ENCODE measurements at places on chromosomes 2 and 18.
A peak's percentile ranks its signal among the peaks of the same experiment; 100 is the strongest.

GRCh38 chr2:37318401-37318800, 6.2 kb downstream of the PRKD3 start:
- DNase-seq: no peak

- no peak for DNase-seq
Observed at GRCh38 chr2:109631741-109632140, 17.6 kb downstream of the SOWAHC start.

DNA sequence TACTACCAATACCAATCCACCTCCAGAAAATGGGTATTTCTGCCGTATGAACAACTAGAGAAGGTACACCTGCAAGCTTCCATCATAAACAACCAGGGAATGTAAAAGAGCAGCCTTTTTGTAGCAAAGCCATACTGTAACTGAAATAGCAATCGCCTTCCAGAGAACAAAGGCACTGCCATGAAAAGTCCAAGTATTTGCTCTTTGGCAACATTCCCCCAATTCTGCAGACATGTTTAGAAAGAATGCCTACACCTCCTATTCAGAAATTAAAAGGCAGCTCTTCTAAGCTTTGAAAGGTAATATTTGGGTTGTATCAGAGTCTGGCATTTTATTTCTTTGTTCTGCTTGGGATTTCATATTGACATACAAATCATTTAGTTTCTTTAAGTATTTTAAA, 487.7 kb downstream of the ERBB4 start:
- DNase-seq: no peak

GRCh38 chr2:29765721-29766120, 155.7 kb downstream of the ALK start:
- no peak for DNase-seq

DNA sequence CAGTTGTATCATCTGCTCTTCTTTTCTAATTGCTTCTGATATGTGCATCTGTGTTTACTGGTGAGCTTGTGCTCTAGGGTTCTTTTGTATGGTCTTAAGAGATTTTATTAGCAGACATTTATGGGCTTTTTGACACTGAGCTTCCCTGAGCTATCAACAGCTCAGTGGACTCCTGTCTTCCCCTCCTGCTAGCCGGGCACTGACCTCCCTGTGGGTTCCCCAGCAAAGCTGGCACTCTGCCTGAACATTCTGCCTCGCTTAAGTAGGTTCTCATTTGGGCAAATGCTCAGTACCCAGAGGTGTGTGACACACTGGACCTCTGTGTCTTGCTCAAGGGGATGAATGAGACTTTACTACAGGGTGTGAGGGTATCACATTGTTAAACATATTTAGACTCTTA, 15.8 kb downstream of the TRAF3IP1 start:
- no peak for DNase-seq

DNA sequence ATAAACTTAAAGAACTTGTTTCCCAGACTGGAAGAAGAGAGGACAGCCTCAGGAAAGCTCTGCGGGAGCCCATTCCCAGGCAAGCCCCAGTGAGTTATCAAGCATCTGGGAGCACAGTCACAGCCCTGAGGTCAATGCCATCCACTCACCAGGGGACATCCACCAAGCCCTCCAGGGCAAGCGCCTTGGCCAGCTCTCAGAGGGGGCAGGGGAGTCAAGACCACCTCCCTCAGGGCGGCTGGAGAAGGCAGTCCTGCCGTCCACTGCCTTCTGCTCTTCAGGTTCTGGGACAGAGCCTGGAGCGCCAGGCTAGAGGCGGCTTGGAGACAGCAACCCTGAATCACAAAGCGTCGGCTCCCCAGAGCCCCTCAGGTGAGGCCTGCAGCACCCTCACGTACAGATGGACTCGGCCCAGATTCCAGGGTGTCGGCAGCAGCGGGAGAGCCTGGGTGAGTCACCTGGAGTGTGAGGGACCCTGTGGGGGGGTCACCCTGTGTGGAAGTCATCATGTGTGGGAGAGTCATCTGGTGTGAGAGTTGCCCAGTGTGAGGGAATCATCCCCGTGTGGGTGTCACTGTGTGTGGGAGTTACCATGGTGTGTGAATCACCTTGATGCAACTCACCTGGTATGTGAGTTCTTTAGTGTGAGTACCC, 100.9 kb upstream of the TEX51 start:
- no peak for DNase-seq

DNA sequence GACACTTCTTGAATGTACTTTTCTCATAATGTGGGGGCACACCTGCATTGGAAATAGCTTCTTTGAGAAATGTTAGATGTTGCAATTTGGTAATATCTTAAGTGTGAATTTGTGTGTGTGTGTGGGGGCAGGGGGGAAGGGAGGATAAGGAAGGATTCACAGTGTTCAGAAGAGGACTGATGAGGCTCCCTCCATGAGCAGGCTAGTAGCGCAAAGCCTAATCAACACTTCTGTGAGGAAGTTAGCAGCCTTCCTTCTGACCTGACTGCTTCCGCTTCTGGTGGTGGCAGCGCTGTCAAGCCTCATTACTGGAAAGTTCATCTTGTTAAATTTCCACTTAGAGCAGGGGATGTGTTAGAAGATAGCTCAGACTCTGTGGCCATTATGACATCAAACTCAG, 295.4 kb upstream of the SPRED2 start:
- no peak for DNase-seq

- no peak for DNase-seq
Observed at GRCh38 chr2:74925361-74925786, 33.1 kb upstream of the POLE4 start.

GRCh38 chr2:189231719-189232323, 52.3 kb upstream of the COL5A2 start:
- no peak for DNase-seq

GRCh38 chr18:48996901-48997463, 46.2 kb upstream of the SMAD7 start:
- DNase-seq: peak; percentile 25

DNA sequence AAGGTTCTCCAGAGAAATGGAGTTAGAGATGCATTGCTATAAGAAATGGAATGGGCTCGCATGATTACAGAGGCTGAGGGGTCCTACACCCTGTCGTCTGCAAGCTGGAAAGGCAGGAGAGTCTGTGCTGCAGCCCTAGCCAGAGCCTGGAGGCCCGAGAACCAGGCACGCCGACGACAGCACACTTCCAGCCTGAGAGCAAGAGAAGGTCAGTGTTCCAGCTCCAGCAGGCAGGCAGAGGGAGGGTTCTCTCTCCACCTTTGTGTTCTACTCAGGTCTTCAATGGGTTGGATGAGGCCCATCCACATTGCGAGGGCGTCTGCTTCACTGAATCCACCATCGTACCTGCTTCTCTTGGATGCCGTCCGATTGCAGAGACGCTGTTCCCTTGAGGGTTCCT, 177.6 kb upstream of the HDAC4 start:
- DNase-seq: no peak

- DNase-seq: no peak
Observed at GRCh38 chr18:69787825-69788547, 159.7 kb downstream of the CD226 start.

DNA sequence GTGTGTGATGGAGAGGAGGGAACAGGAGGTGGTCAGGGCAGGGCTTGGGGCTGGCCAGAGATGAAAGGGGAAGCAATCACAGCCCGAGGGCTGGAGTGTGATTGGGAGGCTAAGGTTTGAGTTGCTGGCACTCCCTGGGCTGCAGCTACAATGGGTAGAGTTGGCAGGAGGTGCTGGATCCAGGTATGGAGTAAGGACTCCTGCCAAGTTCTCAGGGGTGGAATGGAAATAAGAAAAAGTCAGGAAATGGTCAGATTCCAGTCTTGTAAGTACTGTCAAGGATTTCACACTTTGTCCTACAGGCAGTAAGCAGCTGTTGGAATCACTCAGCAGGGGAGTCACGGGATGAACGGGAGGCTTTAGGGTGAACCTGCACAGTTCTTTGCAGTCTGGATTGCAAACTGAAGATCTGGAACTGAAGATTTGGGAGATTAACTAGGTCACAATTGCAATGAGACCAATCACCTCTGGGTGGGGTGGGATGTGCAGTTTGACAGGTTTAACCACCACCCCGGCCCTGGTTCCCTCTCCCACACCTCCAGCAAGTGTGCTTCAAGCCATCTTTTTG, 10.9 kb upstream of the INPP5D start:
- DNase-seq: no peak

GRCh38 chr2:1718339-1719220, 25.7 kb downstream of the PXDN start:
- DNase-seq: no peak

DNA sequence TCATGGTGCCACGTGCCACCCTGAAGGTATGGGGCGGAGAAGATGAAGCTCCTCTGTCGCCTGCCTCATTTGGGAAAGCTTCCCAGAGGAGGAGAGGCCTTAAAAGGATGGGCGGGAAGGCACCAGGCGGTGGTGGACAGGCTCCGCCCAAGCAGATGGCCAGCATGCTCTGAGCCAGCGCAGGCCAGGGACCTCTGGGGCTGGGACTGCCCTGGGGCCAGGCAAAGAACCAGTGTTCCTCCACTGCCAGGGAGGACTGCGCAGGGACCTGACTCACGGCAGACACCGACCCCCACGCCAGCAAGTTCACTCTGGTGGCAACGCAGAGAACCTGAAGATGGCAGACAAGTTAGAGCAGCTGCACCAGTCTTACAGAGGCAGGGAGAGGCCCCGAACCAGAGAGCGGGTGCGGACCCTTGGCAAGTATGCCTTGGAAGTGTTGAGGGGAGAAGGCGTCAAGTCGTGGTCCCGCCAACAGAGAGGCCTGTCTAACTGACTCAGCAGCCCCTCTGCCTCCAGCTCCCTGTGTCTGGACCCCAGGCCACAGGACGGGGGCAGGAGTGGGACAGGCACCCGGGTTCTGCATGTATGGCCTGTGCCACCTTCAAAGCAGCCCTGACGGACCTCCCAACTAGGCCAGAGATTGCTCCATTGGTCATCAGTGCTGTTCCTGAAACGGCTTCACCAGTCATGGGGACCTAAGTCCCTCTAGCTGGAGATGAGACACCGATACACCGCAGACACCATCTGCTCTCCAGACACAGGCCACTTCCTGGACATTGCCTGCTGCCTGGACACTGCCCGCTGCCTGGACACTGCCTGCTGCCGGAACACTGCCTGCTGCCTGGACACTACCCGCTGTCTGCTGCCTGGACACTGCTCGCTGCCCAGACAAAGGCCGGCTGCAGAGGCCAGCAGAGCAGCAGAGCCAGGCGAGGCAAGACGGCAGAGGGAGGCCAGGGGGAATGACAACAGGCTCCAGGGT, 124.7 kb downstream of the HDAC4 start:
- DNase-seq: no peak

- DNase-seq: peak; percentile 48
Observed at GRCh38 chr2:38750011-38750890, 910 bp downstream of the SRSF7 start.

DNA sequence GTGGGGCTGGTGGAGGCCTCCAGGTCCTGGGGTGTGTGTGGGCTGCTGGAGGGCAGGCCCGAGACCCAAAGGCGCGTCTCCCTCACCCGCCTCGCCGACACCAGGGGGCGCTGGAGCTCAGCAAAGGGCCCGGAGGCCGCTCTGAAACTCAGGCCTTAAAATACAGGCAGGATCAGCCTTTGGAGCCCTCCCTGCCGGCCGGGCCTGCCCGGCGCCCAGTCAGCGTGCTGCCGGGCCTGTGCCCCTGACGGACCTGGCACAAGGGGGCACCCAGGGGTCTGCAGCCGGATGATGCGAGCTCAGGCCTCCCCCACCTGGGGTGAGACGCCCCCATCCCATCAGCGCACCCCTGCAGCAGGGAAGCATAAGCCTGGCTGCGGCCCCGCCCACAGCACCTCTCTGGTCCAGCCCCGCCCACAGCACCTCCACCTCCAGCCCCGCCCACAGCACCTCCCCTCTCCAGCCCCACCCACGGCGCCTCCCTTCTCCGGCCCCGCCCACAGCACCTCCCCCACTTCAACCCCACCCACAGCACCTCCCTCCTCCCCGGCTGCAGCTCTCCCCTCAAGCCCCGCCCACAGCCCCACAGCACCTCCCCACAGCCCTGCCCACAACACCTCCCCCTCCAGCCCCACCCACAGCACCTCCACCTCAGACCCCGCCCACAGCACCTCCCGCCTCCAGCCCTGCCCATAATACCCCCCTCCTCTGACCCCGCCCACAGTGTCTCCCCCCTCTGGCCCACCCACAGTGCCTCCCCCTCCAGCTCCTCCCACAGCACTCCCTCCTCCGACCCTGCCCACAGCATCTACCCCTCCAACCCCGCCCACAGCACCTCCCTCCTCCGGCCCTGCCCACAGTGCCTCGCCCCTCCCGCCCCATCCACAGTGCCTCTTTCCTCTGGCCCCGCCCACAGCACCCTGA, 92.8 kb upstream of the OTOS start:
- peak; percentile 52 for DNase-seq
